ENCODE measurements at places on chromosomes 1 and 21. TPM values are rescaled to one million over a fixed set of nuclear protein-coding genes. Genes with fewer than 3 reads are reported as not detected.

Gene HSPB7
- total RNA-seq = not detected

Gene F13B
- not detected for total RNA-seq

Gene FCAMR
- total RNA-seq = not detected

Gene SPATA45
- total RNA-seq = not detected

DNA sequence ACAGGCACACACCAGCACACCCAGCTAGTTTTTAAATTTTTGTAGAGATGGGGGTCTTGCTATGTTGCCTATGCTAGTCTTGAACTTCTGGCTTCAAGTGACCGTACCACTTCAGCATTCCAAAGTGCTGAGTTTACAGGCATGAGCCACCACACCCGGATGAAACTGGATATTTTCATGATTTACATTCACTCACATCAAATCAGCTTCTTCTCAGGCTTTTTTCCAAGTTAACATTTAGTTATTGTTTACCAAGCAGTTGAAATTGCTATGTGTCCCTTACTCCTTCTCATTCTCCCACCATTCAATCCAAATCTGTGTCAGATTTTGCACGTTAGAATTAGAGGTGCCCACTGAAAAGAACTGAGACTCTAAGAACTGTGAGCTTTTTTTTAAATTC lies 18.4 kb downstream of the RIT1 start:
- no peak for DNase-seq

DNA sequence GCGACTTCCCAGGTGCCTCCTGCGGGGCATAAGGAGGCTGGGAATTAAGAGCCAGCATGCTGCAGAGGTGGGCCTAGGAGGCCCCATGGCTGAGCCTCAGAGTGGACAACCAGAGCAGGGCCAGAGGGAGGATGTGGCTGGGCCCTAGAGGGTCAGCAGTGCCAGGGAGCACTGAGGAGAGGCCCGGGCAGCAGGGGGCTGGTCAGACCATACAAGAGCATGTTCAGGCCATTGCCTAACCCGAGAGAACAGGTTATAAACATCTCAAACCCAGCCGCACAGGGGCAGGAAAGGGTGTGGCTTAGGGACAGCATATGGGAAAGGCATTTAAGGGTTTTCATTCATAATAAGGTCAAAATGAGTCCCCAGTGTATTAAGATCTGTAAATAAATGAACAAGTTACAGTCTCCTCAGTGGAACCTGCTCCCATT lies 51.1 kb downstream of the IER5 start:
- DNase-seq = no peak

GRCh38 chr1:109791495-109792043 lies 27.8 kb upstream of the EPS8L3 start:
- no peak for DNase-seq

GRCh38 chr21:35004314-35004713 lies 44.8 kb downstream of the RUNX1 start:
- DNase-seq = no peak

- no peak for DNase-seq
These were observed 1.5 kb downstream of the PROX1 start for GRCh38 chr1:213989002-213989855.

DNA sequence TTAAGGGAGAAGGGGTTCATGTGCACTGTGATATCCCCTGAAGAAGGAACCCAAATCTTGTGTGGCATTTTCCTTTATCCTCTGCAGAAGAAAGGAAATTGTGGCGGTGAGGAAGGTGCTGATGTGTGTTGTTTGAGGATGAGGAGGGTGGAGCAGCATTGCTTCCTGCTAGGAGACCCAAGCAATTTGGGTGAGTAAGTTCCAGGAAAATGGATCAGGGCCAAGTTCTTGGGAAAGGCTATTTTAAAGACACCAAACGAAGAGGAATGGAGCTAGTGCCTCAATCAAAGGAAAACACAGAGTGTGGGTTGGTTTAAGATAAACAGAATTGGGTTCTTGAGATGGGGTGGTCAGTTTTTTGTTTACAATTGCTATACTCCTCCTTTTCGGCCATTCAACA lies 86.7 kb upstream of the MARK1 start:
- DNase-seq = no peak

GRCh38 chr1:8435569-8436071 lies 117.7 kb downstream of the SLC45A1 start:
- DNase-seq = no peak

GRCh38 chr1:101540161-101540560 lies 303.3 kb downstream of the S1PR1 start:
- no peak for DNase-seq

GRCh38 chr1:27350663-27351540 lies 9.1 kb downstream of the SYTL1 start:
- DNase-seq = no peak

Data from activated naive CD4-positive, alpha-beta T cell treated with anti-CD3 and anti-CD28 coated beads, Interleukin-2, amount 50 U/mL, for 72 hours (primary cell).